ENCODE measurements at places on chromosomes 7 and 10.

DNA sequence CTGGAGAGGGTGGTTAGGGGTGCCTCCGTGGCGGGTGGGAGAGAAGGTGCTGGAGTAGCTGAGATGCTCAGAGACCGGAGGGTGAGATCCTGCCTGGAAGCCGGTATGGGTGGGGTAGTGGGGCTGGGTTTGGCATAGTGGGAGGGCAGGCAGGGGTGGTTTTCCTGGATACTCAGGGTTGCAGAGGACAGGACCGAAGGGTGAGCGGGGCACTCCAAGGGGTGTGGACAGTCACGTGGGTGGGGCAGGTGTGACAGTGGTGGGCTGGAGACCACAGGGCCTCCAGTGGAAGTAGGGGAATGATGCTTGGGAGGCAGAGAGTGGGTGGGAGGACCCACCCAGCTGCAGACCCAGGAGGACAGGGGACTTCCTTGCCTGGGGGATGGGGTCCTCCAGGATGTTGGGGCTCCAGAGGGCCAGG lies 1.9 kb downstream of the SCART1 start:
- DNase-seq = no peak

DNA sequence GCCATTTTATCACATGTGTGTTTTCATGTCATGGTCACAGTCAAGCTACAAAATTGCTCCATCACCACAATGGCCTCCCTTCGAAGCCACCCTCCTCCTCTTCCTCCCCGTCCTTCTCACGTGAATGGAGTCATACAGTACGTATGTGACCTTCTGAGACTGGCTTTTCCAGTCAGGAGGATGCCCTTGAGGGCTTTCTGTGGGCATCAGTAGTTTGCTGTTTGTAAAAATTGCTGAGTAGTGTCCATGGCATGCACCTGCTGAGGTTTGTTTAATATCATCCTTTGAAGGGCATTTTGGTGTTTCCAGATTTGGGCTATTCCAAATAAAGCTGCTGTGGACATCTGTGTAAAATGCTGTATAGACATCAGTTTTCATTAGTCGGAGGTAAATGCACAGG lies 5.9 kb upstream of the UBE3C start:
- DNase-seq = no peak

DNA sequence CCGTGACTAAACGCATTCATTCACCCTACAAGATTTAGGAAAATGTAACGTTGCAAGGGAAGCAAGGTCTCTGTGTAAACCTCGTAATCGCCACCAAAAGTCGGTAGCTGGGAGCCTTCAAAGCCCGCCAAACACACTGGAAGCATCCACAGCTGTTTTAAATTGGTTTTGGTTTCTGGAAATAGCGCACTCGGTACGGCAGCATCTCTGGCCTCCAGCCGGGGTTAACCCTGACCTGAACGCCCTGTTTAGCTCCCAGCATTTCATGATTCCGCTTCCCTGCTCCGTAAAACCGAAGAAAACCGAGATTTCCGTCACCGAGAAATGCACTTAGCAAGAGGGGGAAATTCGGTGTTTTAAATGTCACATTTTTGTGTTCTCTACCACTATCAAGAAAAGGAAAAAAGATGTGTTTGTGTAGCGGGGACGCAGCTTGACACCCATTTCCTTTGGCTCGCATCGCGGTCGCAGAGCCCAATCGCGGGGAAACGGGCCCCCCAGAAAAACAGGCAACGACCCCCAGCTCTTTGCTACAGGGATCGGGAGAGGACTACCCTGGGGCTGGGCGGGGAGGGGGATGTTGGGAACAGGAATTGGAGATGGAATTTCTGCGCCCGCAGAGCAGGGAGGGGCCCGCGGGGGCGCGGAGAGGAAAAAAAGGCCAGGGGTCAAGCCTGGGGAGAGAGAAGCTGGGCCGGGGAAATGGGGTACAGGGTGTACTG lies 646 bp downstream of the SGCE start:
- DNase-seq = no peak

DNA sequence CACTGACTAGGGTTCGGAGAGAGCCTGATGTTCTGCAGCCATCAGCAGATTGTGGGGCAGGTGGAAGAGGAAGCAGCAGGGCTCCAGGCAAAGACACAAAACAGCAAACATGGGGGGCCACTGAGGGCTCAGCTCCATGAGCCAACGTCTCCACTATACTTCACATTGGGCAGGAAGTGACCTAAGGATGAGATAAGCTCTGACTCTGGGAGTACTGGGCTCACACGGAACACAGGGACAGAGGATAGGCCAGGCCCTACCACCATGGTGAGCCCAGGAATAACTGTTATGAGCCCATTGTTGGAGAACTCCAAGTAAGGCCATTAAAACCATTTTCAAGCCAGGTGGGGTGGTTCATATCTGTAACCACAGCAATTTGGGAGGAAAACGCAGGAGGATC lies 14.9 kb upstream of the MRPS24 start:
- DNase-seq = no peak

- DNase-seq = no peak
Measured at GRCh38 chr7:33035776-33036175, 26.8 kb downstream of the NT5C3A start.

DNA sequence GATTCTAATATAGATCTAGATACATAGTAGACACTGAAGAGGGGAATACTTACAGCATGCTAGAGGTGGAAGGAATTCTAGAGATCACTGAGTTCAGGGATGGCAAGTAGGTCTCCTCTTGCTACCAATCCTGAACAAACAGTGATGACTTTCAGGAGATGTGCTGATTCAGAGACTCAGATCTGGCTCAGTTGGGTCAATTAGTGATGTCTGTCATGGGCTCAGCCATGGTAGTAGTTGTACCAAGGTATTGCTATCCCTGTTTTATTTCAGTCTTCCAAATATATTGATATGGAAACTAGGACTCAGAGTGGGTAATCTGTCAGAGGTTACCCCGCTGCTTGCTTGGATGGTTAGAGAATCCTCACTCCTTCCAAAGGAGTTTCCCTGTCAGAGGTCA lies 38.5 kb downstream of the UNC5B start:
- DNase-seq = no peak

- no peak for DNase-seq
Measured at GRCh38 chr10:104732222-104732621, 91.1 kb downstream of the SORCS3 start.

GRCh38 chr7:24214670-24215069 lies 69.3 kb upstream of the NPY start:
- DNase-seq = no peak

GRCh38 chr7:112149734-112150133 lies 56.5 kb downstream of the DOCK4 start:
- DNase-seq = no peak

DNA sequence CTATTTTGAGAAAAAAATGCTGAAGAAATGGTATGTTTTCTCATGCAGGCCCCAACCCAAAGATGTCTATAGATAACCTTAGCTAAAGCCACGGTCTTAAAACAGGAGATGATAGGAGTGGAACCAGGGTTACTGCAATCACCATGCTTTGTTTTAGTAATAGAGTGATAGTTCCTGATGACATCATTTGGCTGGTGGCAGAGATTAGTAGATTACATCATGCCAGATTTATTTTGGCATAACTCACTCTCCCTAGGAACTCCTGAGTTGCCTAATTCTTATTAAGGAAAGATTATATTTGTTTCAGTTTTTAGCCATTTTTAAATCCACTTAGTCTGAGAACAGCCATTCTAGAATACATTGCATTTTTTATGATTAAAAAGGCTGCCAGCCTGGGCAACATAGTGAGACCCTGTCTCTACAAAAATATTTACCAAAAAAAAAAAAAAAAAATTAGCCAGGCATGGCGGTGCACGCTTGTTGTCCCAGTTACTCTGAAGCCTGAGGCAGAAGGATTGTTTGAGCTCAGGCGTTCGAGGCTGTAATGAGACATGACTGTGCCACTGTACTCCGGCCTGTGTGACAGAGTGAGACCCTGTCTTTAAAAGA lies 17.8 kb downstream of the ENO4 start:
- DNase-seq = no peak

DNA sequence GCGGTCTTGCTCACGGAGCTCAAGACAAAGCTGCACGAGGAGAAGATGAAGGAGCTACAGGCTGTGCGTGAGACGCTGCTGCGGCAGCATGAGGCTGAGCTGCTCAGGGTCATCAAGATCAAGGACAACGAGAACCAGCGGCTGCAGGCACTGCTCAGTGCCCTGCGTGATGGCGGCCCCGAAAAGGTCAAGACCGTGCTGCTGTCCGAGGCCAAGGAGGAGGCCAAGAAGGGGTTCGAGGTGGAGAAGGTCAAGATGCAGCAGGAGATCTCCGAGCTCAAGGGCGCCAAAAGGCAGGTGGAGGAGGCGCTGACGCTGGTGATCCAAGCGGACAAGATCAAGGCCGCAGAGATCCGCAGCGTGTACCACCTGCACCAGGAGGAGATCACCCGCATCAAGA lies 51.4 kb downstream of the JAKMIP3 start:
- no peak for DNase-seq

DNA sequence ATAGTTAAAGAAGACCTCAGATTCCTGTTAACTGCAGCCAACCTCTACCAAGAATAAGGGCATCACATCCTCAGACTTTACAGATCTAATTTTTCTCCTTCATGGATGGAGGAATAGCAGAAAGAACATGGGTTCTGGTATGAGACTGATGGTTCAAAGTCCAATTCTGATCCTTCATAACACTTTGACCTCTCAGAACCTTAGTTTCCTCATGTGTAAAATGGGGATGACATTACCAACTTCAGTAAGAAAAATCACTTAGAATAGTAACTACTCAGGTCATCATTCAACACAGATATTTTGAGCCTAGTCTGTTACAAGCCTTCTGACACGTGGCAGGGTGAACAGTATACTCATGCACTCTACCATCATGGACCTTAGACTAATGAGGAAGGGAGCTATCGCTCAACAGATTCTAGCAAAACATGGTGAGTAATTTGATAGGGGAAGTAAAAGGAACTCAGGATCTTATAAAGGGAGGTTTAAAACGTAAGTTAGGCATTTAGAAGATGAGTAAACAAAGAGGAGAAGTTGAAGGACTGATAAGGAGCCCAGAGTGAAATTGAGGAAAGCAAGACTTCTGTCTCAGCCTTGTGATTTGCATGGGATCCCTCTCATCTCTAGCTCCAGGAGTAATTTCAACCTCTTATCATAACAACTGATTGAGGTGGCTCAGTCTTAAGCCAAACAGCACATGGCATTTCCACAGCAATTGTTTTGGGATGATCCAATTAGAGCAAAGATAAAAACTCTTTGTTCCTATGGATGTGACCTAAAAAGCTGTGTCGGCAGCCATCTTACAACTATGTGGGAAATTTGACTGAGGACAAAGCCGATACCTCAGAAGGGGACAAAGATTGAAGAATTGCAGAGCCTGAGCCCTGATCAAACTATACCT lies 69.2 kb upstream of the TCF7L2 start:
- no peak for DNase-seq

DNA sequence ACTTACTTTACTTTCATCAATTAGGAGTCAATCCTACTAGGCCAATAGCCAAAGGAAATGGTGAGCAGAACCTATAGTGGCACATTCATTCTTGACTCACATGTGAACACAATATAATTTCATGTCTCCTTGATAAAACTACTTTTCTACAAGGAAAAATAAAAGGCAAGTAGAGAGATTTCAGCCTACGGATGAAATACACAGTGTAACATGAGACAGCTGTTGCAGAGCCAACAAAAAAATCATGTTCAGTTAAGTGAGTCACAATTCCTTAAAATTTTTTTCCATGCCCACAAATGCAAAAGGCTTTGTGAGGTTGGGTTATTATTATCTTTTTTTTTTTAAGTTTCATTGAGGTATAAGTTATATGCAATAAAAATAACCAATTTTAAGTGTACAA lies 54.8 kb downstream of the GPR141 start:
- DNase-seq = no peak

- no peak for DNase-seq
Measured at GRCh38 chr10:101015582-101015973, 15.4 kb downstream of the PDZD7 start.

DNA sequence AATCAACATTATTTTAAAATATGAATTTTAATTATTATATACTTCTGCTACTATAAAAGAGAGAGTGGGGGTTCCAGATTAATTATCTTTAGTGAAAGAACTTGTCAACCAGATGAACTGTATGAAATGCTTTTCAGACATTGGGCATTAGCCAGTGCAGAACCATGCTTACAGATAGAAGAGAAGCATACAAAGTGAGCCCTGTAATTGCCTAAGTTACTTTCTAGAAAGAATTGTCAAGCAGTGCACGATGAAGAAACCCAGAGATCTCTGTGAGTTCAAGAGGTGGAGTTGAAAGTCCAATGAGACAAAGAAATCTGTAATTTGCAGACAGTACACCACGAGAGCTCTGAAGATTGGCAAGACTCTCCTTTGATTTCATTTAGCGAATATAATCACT lies 166.7 kb downstream of the CDC14C start:
- DNase-seq = no peak

DNA sequence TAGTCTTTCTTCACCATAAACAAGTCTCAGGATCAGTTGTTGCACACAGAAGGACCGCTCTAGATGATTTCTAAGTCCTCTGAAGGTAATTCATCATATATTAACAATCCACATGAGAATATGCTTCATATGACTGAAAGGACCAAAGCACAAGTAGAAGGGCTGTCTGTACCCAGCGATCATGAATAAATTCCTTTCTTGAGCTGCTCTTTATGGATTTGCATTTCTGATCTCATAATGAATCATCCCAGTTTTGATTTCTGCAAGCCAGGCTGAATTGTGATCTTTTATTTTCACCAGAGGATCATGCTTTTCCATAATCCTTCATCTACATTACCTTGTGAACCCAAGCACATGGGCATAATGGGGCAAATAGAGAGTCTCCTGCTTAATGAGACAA lies 675.6 kb downstream of the MAGI2 start:
- DNase-seq = no peak

GRCh38 chr7:107917763-107918651 lies 27.0 kb downstream of the DLD start:
- DNase-seq = no peak

DNA sequence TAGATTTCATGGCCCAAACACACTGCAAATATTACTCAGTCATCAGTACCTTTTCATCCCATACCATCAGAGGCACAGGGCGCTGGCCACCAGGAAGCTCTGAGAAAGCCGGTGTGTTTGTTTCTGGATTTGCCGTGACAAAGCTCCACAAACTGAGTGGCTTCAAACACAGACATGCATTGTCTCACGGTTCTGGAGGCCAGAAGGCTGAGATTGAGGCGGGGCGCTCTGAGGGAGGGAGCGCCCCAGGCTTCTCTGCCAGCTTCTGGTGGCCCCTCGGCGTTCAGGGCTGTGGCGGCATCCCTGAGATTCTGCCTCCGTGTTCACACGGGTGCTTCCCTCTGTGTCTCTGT lies 3.7 kb upstream of the TTYH3 start:
- no peak for DNase-seq

- DNase-seq = no peak
Measured at GRCh38 chr7:44976040-44976745, 2.6 kb downstream of the MYO1G start.

DNA sequence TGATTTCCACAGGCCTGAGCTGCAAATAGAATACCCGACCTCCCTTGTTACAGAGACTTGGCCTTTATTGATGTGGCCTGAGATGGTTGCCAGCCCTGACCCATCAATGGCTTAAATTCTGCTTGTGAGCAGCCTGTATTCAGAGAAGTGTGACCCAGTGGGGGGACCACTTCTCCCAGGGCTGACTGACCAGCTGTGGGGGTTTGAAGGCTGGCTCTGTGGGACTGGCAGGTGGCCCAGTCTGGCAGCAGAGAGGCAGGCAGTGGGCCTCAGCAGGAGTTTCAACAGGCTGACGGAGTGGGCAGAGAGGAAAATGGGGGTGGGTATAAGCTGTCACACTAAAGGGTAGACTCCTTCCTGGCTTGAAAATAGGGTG lies 12.2 kb upstream of the PPIF start:
- no peak for DNase-seq
